ENCODE measurements at places on chromosomes 16 and 17.

DNA sequence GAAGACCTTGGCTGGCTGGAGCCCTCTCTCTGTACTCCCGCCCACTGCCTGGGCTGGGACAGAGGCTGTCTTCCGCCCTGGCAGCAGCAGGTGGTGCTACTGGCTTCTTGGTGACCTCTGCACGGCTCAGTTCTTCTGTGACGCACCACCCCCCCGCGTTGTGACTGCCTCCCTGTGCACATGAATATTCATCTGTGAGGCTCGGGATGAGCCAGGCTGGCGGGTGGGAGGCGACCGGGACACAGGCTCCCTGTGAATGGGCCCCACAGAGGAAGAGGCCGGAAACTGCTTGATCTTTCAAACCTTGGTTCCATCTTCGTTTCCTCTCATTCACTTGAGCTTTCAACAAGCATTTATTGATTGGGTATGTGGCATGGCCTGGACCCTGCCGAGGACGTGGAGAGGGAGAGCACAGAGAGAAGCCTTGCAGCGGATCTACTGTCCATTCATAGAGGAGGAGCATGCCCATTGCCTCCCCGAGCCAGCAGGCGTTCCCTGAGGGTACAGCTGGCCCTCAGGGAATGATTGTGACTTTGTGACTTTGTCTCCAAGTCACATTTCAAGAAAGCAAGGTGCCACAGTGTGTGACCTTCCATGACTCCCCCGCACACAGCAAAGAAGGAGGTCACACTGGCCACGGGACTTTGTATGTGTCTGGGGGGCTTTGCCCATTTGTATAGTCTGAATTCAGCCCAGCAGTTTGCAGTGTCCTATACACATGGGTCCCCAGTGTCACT, 45.0 kb downstream of the B9D1 start:
- no peak for DNase-seq

- no peak for DNase-seq
Observed at GRCh38 chr16:995087-995486, 13.5 kb downstream of the SOX8 start.

DNA sequence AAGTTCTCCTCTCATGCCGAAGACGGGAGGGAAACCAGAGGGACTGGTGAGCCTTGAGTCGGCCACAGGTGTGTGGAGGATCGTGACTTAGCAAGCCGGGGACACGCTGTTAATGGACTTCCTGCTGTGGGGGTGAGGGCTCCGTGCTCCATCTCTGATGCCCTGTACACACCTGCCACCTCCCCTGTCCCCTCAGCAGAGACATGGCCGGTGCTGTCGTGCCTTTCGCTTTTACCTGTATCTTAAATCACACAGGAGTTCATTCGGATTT, 75.9 kb upstream of the ZNF750 start:
- no peak for DNase-seq

DNA sequence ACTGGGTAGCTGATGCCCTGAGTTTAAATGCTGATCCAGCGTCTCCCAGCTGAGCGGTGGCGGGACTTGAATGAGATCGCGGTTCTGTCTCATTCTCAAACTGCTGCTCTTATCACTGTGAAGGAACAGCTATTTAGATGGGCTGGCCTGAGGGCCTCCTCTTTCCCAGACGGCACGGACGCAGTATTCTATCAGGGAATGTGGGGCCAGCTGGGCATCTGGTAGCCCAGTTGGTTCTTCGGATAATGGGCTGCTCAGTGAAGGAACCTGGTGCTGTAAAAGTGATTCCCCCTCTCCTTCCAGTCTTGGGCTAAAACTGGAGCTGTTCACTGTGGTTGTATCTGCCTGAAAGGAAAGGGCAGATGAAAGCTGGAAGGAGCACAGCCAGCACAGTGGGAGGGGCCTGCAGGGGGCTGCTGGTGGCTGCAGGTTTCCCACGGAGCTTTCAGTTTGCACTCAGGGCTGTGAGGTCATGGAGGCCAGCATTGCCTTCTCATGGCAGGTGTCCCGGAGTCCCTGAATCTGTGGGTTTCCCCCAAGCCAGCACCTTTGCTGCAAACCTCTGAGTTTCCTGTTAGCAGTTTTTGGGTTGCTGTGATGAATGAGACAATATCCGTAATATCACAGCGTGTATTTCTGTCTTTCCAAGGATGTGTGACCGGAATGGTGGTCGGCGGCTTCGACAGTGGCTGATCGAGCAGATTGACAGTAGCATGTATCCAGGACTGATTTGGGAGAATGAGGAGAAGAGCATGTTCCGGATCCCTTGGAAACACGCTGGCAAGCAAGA, 3.6 kb downstream of the IRF8 start:
- peak; percentile 61 for DNase-seq

DNA sequence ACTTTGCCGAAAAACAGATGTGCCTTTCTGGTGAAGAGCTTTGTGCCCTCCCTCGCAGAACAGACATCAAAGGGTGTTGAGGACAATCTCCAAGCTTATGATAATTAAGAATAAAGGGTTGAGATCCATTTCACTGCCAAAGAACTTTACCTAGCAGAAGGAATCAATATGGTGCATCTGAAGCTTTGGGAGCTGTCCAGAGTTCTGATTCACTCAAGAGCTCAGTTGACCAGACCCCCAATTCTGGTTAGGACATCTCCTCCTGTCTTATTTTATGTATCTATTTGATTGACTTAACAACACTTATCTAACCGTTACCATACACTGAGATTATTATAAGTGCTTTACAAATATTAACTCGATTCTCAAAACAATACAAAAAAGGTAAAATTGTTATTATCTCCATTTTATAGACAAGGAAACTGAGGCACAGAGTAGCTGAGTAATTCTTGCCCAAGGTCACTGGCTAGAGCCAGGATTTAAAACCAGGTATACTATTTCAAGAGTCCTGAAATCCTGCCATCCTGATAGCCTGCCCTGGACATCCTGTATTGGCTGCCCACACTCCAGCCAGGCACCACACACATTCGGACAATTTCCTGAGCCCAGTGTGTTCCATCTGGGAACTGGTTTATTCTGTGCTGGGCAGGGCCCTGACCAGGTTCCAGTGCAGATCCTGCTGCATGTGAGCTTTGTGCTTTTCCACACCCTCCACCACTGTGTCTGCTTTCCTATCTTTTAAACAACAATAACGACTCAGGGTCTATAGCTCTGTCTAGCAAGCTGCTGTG, 29.8 kb downstream of the PITPNM3 start:
- DNase-seq: no peak

All from CD4-positive, alpha-beta T cell treated with Interleukin-12 subunit alpha and Interleukin-12 subunit beta, for 1 hour (primary cell).